AG04450 (cell line): ENCODE measurements at places on chromosomes 4 and X.
A peak's percentile ranks its signal among the peaks of the same experiment; 100 is the strongest.

DNA sequence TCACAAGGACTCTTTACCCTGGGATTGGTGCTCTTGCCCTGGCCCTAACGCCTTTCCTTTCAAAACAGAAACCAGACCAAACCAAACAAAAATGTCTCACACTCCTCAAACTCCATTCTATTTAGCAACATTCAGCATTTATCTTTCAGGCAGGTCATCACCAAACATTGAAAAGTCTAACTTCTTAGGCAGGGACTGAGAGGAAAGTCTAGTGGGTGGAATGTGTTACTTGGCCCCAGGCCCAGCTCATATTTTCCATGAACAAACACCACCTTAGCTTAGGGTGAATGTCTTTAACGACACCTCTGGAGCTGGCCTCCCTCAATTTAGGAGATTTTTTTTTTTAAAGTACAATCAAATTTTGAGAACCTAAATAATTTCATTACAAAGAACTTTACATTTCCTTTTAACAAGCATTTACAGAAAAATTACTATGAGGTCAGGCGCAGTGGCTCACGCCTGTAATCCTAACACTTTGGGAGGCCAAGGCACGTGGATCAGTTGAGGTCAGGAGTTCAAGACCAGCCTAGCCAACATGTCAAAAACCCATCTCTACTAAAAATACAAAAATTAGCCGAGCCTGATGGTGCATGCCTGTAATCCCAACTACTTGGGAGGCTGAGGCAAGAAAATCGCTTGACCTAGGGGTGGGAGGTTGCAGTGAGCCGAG is 10.2 kb upstream of the N4BP2 start:
- peak; percentile 6 for DNase-seq

DNA sequence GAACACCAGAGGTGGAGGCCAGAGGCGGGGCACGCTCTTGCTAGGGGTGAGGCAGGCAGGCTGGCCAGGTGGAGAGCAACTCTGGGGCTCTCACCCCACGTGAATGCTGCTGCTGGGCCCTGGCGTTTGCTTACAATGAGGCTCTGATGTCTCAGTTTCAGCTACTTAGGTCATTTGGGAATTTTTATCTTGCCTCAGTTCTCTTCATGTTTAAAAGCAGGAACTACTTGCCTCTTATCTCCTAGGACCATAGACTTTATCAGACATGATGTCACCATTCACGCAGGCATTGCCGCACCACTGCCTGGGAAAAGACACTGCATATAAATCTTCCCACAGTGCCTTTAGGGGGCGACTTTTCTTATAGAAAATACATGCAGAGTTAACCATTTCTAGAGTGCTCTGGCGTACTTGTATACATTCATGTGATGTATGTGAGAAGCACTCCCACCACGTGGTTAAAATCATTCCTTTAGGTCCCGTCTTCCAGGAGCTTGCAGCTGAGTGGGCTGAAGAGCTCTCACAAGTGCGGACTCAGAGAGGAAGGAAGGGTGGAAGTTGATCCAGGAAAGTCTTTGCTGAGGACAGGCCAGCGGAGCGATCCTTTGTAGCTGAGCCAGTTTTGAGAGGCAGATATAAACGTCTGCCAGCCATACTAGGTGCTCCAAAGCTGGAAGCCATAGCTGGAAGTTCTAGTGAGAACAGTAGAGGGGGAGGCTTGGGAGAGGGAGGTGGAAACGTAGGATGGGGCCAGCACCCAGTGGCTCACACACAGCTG is 84.3 kb upstream of the CLDN34 start:
- no peak for DNase-seq

DNA sequence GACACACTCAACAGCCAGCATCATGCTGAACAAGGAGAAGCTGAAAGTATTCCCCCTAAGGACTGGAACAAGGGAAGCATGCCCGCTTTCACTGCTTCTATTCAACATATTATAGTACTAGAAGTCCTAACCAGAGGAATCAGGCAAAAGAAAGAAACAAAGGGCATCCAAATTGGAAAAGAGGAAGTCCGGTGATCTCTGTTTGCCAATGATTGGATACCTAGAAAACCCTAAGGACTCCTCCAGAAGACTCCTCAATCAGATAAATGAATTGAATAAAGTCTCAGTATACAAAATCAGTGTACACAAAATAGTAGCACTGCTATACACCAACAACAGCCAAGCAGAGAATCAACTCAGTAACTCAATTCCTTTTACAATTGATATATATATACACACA is 44.8 kb downstream of the ARFIP1 start:
- DNase-seq: no peak

DNA sequence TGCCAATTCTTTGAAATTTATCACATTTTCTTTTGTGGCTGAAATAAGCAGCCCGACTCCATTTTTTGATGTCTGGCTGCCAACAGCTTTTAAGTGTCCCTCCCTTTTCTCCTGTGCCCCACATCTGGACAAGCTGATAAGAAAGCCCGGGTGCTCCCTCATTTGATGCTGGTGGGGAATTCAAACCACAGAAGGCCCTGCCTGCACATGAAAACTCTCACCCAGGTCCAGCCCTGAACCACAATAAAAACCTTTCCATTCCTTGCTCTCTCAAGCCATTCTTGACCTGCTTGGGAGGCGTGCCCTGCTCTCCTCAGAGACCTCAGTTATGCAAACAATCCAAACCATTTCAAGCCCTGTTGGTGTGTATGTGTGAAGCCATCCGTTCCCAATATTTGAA is 93.9 kb downstream of the FAM53A start:
- no peak for DNase-seq

GRCh38 chr4:3254302-3255131 is 5.6 kb downstream of the MSANTD1 start:
- no peak for DNase-seq

DNA sequence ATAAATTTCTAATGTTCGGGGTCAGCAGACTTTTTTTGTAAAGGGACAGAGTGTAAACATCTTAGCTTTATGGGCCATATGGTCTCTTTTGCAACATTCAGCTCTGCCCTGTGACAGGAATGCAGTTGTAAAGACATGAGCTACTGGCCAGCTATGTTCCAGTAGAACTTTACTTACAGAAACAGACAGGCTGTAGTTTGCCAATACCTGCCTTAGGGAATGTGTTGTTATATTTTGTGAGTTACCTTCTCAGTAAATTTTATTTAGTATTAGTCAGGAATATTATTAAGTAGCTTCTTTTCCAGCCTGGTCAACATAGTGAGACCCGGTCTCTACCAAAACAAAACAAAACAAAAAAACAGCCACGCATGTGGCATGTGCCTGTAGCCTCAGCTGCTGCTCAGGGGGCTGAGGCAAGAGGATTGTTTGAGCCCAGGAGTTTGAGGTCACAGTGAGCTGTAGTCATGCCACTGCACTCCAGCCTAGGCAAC is 48.7 kb downstream of the HTT start:
- no peak for DNase-seq

GRCh38 chr4:29259556-29259955 is 1460.6 kb upstream of the PCDH7 start:
- DNase-seq: no peak

DNA sequence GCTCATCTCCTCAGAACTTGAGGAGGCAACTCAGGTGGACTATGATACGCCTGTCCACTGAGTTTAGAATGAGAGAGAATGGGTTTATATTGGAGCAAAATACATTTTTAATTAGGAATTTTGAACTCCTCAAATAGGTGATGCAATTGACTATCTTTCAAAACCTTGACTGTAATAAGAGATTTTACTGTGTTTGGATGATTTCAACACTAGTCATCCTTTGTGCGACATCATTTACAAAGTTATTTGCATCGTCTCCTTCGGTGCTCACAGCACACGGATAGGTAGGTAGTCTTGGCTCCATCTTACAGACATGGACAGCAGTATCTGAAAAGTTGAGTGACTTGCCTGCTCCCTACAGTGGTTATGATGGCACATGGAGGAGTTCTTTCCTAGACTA is 67.0 kb downstream of the AASDH start:
- DNase-seq: no peak

GRCh38 chrX:17380221-17380620 is 5.2 kb downstream of the NHS start:
- DNase-seq: no peak

GRCh38 chrX:24423960-24424359 is 41.1 kb upstream of the PDK3 start:
- DNase-seq: no peak

GRCh38 chr4:15878011-15878410 is 60.5 kb downstream of the FGFBP1 start:
- no peak for DNase-seq

GRCh38 chr4:87087420-87087819 is 133.0 kb downstream of the KLHL8 start:
- no peak for DNase-seq

- no peak for DNase-seq
These were observed 11.4 kb upstream of the TADA2B start for GRCh38 chr4:7031558-7032449.
